M059J (cell line): ENCODE measurements at places on chromosomes 13 and 19.

GRCh38 chr13:24680258-24680920 lies at the start of gene ATP12A:
ATP12A (plus strand) TSS chr13:24680408; CDS start chr13:24680744, 336 bp downstream.
- no peak for DNase-seq

GRCh38 chr13:59680429-59681024 lies 483.2 kb downstream of the DIAPH3 start:
- DNase-seq: peak; percentile 22

GRCh38 chr13:113981194-113981605 lies 7.3 kb upstream of the C13orf46 start:
- no peak for DNase-seq

DNA sequence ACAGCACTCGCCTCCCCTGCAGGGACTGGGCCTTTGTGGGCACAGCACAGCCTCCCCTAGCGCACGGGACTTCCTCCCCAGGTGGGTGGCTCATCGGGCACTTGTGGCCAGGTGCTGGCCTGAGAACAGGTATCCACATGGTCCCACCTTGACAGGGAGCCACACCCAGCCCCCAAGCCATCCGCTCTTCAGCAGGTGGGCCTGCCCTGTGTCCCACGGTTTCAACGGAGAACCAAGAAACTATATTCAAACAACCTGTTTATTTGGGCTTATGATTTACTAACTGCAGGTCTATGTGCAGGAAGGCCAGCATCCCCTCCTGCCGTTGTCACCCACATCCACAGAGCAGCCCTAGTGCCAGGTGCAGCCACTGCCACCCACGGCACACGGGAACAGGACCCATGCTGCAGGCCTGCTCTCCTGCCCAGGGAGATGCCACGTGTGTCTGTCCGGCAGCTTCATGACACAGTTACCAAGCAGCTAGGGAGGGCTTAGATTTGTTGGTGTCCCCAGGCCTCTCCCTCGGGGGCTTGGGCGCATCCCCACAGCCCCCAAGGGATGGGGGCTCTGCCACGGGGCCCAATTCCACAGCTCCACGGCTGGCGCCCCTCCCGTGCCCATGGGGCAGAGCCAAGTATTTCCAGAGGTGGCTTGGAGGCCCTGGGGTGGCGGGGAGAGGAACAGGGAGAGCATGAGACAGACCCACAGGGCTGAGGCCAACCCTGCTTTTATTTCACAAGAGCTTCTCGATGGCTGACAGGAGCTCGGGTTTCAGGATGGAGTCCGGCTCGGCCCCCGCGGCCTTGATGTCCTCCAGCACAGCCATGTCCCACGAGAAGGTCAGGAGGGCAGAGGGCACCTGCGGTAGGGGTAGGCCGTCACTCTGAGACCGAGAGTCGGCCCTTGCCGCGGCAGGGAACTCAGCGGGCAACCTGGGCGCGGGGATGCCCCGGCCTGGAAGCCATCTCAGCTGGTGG lies 12.5 kb downstream of the UBXN6 start:
- DNase-seq: no peak

DNA sequence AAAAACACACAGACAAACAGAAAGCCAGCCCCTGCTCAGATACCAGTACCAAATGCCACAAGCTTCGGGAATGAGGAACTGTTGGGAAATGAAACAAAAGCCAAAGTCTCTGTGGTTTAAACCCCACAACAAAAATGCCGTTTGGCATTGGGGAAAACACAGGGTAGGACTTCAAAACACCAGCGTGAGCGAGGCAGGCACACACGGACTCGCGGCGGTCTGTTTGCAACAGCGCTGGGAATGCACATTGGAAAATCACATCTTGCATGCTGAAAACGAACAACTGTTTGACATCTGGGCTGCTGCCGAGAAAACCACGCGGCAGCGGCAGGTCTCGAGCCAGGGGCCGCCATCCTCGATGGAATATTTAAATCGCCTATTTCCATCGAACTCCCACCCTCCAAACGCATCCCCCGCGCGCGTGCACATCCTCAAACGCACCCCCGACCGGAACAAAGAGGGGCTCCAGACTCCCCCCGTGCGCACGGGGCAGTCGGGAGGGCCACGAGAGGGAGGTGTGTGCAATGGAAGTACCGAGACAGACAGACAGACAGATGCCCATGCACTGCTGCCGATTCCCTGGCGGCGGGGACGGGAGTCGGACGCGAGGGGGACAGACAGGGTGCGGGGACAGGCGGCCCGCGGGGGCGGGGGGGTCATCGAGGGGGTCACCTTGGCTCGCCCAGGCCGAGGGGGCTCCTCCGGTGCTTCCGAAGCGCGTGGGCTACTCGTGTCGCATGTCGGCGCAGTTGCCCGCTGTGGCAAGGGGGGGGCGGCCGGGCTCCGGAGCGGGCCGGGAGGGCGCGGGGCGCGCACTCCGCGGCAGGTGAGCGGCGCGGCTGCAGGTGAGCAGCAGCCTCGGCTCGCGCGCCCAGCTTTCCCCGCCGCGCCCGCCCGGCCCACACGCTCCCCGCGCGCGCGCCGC lies at the start of gene GPR12:
Gene GPR12, minus strand, starts transcription at position 880 of the 925 bp plus-strand sequence. CDS start 959 bp downstream, outside the sequence.
- DNase-seq: peak; percentile 8

- no peak for DNase-seq
These were observed 1198.2 kb upstream of the PCDH9 start for GRCh38 chr13:68428292-68428691.

DNA sequence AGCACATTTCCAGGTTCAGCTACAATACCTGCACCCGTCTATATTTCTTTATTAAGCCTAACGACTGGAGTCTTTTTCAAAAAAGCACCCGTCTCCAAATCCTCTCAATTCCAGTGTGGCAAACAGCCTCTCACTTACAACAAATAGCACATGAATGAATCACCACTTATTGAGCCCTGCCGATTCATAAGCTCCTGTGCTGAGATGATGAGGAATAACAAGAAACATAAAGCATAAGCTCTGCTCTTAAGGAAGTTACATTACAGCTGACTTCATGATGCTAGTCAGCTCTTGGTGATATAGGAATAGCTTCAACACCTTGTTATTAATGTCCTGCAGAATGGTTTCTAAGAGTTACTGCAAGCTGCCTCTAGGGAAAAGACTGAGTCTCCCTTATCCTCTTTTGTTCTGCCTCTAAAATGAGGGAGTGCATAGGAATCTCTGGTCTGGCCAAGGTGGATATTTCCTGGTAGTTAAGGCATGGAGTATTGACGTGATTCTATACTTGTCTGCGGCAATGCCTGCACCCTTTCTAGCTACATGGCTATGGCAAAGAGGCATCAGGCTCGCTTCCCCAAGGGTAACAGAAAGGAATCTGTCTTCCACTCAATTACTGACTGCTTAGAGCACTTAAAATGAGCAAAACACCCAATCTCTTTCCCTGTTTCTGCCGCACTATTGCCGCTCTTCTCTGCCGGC lies 195.7 kb downstream of the KLF12 start:
- peak; percentile 85 for DNase-seq

GRCh38 chr13:111177081-111177711 lies 62.1 kb downstream of the ARHGEF7 start:
- DNase-seq: no peak

DNA sequence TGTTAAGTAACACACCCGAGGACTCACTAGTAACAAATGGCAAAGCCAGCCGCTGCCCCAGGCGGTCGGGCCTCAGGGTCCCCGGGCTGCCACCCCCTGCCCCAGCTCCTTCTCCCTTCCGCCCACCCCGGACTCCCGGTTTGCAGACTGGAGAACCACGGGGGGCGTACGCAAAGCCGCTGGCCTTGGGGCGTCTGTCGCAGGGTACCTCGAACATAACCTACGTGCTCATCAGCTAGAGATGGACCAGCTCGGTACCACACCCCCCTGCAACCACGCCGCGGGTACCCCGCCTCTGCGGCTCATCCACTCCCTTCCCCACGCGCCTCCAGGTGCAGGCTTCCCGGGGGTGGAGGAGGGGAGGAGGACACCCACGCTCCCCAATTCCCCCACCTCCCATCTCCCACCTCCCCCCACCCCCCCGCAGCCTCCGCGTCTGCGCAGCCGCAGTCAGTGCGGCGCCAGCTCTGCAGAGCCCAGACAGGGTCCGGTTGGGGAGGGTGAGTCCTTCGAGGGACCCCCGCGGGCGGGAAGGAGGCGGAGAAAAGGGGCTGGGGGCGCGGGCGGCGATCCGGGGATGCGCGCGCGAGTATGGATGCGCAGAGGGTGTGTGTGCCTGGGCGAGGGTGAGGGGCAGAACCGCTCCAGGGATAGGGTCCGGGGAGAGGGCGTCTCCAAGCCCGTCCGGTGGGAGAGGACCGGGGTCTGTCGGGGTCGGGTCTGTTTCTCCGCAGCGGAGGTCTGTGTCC lies at the start of gene SMIM17:
Gene SMIM17, plus strand, starts transcription at position 449 of the 749 bp plus-strand sequence. CDS start 2,509 bp downstream, outside the sequence.
- no peak for DNase-seq

DNA sequence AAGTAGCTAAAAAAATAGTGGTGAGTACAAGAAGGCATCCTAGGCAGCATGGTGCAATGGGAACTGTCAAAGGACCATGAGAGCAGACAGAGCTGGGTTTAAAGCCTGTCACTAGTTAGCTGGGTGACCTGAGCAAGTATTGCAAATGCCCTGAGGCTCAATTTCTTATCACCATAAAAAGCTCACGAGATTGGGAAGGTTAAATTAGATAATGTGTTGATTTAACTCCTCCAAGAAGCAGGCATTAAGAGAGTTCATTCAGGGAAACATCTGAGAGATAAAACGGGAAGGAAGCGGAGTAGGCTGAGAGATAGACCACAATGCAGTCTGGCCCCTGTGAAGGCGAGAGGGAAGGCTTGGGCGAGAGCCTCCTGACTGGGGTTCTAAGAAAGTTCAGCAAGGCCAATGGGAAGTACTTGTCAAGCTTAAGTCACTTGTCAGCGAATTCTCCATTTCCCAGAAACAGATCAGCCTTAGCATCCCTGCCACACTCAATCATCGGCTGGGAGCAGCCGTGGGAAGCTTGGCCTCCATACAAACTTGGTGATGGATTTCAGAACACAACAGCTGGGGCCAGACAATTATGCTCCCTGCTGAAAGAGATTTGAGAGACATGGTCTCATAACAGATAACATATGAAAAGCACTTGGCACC lies 105.5 kb downstream of the POU4F1 start:
- DNase-seq: no peak

DNA sequence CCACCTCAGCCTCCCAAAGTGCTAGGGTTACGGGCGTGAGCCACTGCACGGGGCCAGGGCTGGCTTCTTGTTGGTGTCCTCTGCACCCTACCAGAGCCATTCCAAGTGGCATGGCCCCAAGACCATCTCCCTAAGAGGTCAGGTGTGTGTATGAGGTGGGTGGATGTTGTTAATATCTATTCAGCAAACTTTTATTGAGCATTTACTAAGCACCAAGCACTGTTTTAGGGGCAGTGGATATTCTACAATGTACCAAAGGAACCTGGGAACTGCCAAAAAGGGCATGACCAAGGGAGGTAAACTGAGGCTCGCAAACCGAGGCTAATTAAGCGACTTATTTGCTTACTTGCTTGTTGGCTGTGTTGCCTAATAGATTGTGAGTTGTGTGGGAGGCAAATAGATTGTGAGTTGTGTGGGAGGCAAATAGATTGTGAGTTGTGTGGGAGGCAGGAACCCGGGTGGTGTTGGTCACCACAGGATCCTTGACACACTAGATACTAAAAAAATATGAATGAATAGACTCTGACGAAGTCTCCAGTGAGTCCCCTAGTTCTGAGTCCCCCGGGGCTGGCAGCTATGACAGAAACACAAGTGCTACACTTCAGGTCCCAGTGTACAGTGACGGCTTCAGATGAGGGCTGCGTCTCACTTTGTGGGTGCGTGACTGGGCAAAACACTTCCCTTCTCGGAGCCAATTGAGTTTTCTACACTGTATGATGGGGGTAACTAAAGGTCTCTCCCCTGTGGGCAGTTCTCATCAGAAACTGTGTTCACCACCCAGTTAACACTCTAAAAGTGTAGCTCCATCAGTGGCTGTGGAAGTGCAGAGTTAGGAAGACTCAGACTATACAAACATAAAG lies 5.0 kb upstream of the BICRA start:
- no peak for DNase-seq

DNA sequence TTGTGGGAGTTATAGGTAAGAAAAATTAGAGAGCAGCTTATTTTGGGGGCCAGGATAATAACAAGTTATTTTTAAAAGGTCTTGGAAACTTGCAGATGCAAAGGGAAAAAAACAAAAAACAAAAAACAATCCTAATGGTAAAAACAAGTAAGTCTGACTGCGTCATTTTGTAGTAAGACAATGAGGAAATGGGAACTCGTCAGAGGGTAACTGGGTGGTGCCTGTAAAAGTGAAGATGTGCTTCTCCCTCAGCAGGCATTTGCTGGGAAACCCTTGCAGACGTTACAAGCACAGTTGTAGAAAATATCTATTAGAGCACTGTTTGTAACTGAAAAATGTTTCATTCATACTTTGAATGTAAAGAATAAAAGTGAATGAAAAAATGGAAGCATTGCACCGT lies 2.2 kb upstream of the TNFSF13B start:
- DNase-seq: no peak

- DNase-seq: no peak
These were observed 60.4 kb downstream of the COL4A1 start for GRCh38 chr13:110246530-110246929.

DNA sequence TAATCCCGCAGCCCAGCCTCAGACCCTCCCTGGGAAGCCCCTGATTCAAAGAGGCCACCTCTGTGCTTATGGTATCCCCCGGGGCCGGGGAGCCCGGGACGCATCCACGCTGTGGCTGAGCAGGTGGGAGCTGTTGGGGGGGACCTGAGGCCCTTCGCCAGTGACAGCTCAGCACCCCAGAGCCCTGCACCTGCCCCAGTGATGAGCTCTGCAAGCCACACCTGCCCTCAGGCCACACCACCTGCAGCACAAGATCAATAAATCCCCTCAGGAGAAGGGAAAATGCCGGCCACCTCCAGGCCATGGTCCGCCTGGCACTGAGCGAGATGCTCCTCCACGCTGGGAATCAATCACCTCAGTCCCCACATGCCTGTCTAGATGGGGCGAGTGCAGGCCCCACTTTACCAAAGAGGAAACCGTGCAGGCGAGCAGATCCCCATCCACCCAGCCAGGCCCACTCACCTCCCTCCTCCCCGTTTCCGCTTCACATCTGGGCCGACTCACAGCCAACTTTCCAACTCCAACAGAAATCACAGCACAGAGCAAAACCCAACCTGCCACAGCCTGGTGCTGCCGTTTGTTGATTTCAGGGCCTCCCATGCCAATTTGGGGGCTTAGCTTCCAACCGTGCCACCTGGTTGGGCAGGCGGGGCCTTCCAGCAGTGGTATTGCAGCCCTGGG lies 12.8 kb downstream of the MOB3A start:
- DNase-seq: no peak

- DNase-seq: no peak
These were observed 272.8 kb downstream of the COG6 start for GRCh38 chr13:39928261-39928660.

DNA sequence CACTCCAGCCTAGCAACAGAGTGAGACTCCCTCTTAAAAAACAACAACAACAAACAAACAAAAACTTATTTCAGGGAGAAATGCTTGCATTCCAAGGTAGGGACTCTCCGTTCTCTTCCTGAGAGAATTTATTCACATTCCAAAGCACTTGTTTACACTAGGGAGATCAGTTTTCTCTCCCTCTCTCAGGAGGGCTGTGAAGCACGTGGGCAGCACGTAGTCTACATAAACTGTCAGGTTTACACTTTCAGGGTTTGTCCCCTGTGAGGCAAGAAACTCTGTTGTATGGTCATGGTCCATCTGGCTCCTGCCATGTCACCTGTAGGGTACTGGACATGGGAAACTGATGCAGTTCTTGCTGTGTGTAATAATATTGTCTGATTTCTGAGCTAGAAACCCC lies 31.6 kb downstream of the WDR87 start:
- DNase-seq: peak; percentile 17
